Naive thymus-derived CD8-positive, alpha-beta T cell (primary cell): ENCODE measurements at places on chromosomes 1 and 21.

- DNase-seq: peak; percentile 73
These were observed 16.4 kb upstream of the KIAA0040 start for GRCh38 chr1:175208773-175209492.

- no peak for DNase-seq
These were observed 14.0 kb upstream of the NCF2 start for GRCh38 chr1:183604038-183604808.

DNA sequence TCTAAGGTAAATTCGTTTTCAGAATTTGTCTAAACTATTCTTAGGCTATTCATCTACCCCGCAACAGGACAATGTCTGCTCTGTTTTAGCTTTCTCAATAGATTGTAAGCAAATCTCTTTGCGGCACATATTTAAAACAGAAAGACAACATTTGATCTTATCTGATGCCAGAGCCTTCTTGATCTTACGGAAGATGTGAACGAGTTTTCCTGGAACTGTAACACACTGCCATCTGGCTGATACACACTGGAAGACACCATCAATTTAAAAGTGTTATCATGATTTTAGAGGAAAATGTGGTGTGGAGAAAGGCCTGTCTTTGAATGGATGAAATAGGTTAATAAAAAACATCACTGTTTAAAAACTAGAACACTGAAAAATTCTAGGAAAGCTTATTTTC lies 36.1 kb downstream of the COA6 start:
- no peak for DNase-seq

GRCh38 chr1:182768963-182769362 lies 20.6 kb upstream of the NPL start:
- DNase-seq: no peak

- no peak for DNase-seq
These were observed 112.8 kb downstream of the C1orf21 start for GRCh38 chr1:184499616-184500015.

DNA sequence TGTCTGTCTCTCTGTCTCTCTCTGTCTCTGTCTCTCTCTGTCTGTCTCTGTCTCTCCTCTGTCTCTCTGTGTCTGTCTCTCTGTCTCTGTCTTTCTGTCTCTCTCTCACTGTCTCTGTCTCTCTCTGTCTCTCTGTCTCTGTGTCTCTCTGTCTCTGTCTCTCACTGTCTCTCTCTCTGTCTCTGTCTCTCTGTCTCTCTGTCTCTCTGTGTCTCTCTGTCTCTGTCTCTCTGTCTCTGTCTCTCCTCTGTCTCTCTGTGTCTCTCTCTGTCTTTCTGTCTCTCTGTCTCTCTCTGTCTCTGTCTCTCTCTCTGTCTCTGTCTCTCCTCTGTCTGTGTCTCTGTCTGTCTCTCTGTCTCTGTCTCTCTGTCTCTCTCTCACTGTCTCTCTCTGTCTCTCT lies 873 bp upstream of the COL6A1 start:
- DNase-seq: no peak

GRCh38 chr1:189899686-189900425 lies 577.8 kb downstream of the BRINP3 start:
- no peak for DNase-seq

GRCh38 chr1:32539584-32540571 lies 651 bp downstream of the ZBTB8A start:
- DNase-seq: no peak

GRCh38 chr1:938711-939489 lies 15.2 kb downstream of the SAMD11 start:
- no peak for DNase-seq

- DNase-seq: no peak
These were observed 81.4 kb downstream of the NENF start for GRCh38 chr1:212514056-212514614.

- DNase-seq: no peak
These were observed 12.3 kb downstream of the WNT3A start for GRCh38 chr1:228018961-228019721.
